Lung microvascular endothelial cell (primary cell): ENCODE measurements at places on chromosomes 3 and 15. TPM values are rescaled to one million over a fixed set of nuclear protein-coding genes. Genes with fewer than 3 reads are reported as not detected.

TLR9 gene
- total RNA-seq = not detected in 2 replicates

NCK1 gene
- total RNA-seq = 45.5 and 108 TPM in 2 replicates

FHIT gene
- 0.22 and 0.79 TPM in 2 replicates for total RNA-seq

DNA sequence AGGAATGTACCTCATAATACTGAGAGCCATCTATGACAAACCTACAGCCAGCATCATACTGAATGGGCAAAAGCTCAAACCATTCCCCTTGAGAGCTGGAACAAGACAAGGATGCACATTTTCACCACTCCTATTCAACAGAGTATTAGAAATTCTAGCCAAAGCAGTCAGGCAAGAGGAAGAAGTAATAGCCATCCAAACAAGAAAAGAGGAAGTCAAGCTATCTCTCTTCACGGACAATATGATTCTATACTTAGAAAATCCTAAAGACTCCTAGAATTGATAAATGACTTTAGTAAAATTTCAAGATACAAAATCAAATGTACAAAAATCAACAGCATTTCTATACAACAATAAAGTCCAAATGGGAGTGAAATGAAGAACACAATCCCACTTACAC is 30.2 kb downstream of the OCA2 start:
- DNase-seq = no peak

GRCh38 chr3:59925946-59926345 is 876.1 kb upstream of the CFAP20DC start:
- no peak for DNase-seq

DNA sequence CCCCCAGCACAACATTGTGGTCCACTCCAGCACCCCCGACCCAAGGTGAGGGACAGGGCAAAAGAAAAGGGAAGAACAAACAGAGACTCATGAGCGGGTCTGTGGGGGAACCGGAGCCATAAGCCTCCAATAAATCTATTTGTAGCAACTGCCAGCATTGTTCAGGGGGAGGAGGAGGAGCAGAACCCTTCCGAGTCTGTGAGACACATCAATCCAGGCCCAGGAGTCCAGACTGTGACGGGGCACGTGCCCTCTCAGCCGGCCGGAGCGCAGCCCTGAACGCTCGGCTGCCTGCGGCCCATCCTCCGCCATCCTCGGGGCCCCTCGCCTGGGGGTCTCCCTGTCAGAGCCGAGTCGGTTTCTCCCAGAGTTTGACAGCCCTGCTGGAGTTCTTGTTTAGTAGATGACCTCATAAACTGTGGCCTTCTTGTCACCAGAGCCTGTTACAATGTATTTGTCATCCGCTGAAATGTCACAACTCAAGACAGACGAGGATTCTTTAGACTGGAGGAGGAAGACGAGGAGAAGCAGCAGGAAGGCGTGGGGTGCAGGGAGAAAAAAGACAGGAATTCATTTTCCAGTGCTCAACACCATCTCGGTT is 47.9 kb downstream of the TLE3 start:
- DNase-seq = no peak
